ENCODE measurements at places on chromosomes 1 and 21. TPM values are rescaled to one million over a fixed set of nuclear protein-coding genes. Genes with fewer than 3 reads are reported as not detected.

TIE1 gene
- 46.3 TPM for total RNA-seq

ADIPOR1 gene
- 66.8 TPM for total RNA-seq

TMPRSS15 gene
- not detected for total RNA-seq

RNF186 gene
- 2.7 TPM for total RNA-seq

KRTAP7-1 gene
- total RNA-seq: not detected

Measured in kidney (tissue), 22 donors.